ENCODE measurements at places on chromosomes 6 and 20.

GRCh38 chr6:63269470-63269869 is 50.3 kb downstream of the LGSN start:
- DNase-seq = no peak

GRCh38 chr20:36498386-36499179 is 42.7 kb upstream of the MYL9 start:
- DNase-seq = no peak

GRCh38 chr6:98657764-98658163 is 176.6 kb upstream of the POU3F2 start:
- no peak for DNase-seq

GRCh38 chr6:127119102-127120022 is 891 bp downstream of the RSPO3 start:
- DNase-seq = no peak

GRCh38 chr6:158663625-158664165 is 13.8 kb downstream of the SYTL3 start:
- DNase-seq = no peak

- no peak for DNase-seq
Observed at GRCh38 chr20:32494483-32495216, 90.5 kb downstream of the NOL4L start.

DNA sequence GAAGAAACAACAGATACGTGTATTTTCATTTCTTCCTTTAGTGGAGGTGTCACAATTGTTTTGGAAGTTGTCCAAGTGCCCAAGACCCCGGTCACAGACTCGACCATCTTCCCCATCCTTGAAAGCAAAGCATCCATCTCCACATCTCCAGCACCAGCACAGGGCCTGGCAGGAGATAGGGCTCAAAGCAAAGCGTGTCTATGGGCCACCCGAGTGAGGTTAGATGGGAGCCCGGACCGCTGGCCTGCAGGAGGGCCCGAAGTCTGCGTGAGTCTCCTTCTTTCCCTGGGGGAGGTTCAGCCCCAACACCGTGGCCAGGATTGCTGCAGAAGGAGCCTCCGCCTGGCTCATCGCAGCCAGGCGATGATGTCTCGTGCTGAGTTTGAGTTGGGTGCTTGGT is 83.5 kb upstream of the SULF2 start:
- no peak for DNase-seq

GRCh38 chr6:1581120-1581991 is 28.4 kb upstream of the FOXC1 start:
- DNase-seq = no peak

DNA sequence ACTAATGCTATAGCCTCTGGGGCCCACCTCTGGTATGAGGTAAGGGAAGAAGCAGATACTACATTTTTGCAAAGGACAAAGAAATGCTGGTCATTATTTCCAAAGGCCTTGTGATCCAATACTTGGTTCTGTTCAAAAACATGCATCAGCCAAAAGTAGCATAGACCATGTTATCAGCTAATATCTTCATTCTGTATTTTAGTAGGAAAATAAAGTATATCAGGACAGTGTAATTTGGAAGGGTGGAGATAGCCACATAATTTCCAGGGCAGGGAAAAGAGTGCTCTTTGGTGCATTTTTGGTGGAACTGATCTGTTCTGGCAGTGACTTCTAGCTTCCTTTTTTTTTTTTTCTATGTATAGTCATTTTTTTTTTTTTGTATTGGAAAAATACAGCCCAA is 258.0 kb upstream of the SOX4 start:
- no peak for DNase-seq

GRCh38 chr6:15160812-15161211 is 85.1 kb upstream of the JARID2 start:
- DNase-seq = no peak

DNA sequence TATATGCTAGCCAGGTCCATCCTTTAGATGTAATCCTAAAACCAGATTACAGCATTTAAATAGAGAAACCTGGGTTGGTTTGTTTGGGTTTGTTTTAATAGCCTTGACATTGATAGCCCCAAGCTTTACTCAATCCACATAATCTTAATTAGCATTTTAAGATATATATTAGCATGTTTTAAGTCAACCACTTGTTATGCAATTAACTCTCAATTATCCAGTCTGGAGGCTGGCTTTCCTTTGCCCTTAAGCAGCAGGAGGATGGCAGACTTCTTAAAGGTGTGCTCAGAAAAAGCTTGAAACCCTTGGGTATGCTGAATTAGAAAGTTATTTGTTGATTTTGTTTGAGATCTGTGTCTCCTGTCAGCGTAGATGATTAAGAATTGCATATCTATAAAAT is 46.3 kb upstream of the SMIM28 start:
- DNase-seq = no peak

DNA sequence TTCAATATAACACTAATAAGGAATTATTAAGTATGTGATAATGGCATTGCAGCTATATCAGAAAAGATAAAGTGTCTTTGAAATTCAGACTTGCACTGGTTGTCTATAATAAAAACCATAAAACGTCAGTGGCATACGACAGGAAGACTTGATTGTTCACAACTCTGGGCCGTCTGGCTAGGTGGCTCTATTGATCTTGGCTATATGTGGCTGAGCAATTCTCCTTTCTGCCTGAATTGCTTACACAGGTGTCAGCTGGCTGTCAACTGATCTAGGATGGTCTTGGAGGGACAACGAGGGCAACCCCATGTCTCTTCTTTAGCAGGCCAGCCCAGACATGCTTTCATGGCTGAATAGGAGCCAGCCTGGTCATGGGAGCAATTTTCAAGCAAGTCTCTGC is 359.1 kb downstream of the QKI start:
- DNase-seq = no peak

DNA sequence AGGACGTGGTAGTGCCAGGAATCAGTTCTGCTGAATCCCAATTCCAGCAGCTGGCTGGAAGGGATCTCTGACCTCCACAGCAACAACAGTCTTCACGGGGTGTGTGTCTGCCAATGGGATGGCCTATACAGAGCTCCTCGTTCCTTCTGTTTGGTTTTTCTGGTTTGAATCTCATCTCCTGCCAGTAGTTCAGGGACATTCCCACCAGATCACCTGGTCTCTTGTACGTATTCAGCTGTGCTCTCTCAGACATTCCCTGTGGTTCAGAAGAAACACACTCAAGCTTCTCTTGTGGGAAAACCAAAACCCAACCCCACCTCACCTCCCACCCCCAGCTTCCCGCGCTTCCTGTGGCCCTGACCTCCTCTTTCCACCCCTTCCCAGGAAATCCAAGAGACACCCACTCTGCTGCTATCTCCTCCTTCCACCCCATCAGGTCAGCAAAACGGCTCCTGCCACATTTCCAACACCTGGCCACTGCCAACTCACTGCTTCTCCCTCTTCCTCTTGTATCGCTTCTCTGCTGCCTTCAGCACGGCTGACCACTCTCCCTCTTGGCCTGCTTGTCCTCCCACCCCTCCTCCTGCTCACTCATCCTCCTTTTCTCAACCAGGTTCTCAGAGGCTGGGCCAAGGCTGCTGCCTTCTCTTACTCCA is 63.3 kb upstream of the PTGIS start:
- DNase-seq = no peak

DNA sequence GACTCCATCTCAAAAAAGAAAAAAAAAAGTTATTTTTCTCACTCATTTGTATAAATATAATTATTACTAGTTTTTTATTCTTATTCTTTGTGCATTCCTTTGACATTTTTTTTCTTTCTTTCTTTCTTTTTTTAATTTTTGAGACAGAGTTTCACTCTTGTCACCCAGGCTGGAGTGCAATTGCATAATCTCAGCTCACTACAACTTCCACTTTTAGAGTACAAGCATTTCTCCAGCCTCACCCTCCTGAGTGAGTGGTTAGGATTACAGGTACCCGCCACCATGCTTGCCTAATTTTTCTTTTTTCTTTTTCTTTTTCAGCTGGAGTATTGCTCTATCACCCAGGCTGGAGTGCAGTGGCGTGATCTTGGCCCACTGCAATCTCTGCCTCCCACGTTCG is 51.4 kb upstream of the JARID2 start:
- DNase-seq = no peak

DNA sequence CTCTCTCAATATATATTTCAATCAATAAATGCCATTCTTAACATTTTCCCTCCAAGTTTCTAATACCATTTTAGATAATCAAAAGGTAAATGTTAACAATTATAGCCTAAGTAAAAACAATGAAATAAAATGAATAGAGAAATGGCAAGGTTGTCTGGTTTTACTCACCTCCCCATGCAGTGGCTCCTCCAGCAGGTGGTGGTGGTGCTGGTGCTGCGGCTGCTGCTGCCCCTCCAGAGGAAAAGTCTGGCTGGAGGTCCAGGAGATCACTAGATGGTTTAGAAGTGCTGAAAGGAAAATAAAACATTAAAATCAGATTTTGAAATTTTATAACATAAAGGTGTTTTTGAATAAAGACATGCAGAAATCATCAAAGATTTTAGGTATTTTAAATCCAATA is 93.2 kb downstream of the PRSS35 start:
- no peak for DNase-seq

- no peak for DNase-seq
Observed at GRCh38 chr20:50092436-50092835, 20.5 kb downstream of the UBE2V1 start.

- no peak for DNase-seq
Observed at GRCh38 chr6:43972179-43972912, 154.9 kb downstream of the MRPL14 start.

- DNase-seq = no peak
Observed at GRCh38 chr6:153966001-153966400, 73.0 kb upstream of the OPRM1 start.

- no peak for DNase-seq
Observed at GRCh38 chr6:10223841-10224240, 191.0 kb downstream of the TFAP2A start.

DNA sequence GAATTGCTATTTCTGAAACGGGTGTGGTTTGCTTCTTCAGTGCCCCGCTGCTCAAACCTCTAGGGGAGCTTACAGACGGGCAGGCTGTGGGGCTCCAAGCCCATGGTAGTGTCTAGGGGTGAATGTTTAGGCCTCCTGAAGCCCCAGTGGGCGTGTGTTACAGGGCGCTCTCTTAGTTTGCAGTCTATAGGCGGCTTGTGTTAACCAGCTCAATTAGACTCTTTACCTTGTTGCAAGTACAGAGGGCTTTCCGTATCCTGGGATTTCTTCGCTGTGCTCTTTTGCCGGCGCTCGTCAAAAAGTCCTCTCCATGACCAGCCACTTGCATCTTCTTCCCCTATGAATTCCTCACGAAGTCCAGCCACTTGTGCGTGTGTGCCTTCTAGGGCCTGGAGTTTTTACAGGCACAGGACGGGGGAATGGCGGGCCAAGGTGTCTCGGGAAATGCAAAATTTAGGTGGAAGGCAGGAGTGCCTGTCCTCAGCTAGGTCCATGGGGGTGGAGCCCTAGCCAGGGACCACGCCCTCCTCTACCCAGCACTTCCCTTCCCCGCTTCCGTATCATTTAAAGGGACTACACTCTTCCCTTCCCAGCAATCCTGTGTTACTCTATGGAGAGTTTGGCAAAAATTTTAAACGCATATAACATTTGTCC is 94.5 kb downstream of the HTR1B start:
- no peak for DNase-seq
